Sigmoid colon (tissue), 7 donors: ENCODE measurements at places on chromosomes 2 and 18. TPM values are rescaled to one million over a fixed set of nuclear protein-coding genes. Genes with fewer than 3 reads are reported as not detected.

DNA sequence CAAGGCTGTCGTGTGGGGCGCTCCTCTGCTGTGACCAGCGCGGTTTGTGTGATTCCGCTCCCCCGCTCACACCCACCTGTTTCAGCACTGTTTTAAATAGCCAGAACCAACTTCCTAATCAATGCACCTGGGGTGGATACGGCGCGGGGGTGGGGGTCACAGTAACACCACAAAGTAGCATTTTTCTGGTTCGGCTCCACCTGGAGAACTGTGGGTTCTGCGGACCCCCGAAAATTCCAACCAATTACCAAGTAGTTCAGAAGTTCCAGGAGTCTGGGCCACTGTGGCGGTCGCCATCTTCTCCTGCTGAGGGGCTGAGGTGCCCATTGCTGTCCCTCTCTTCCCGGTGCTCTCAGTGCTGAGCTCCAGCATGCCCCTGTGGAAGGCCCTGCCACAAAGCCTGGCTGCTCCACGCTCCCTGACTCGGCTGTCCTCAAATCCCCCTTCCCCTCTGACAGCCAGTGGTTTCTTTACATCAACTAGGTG is 79.4 kb downstream of the GFPT1 start:
- DNase-seq = no peak

DNA sequence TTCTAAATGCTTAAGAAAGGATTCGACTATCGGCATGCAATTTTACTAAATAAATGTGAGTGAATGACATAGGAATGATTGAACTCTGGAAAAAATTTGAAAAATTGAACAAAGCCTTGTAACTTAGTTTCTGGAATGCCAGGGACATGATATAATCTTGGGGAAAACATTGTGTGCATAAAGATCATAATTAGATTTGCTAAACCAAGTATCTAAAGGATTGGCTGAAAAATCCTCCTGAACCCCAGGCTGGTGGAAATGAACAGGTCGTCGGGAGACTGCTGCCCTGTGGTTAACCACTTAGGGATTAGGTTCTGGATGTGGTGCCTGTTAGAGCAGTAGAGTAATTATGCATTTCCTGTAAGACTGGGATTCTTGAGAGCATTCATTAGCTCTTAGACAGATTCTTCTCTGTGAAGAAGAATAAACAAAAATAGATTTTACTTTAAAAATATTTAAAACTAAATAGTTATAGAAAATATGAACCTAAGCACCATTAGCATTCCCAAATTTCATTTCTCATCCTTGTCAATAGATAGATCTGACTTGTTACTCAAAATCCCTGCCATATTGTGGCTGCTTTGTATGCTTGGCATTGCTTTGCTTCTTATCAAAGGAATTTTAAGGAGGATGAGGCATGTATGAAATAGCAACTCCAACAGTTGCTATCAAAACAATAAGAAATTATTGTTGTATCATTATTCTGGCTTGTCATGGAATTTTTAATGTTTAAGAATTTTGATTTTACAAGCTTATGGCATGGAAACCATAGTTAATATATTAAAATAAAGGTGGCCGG is 55.9 kb downstream of the LYPD6B start:
- DNase-seq = no peak

DNA sequence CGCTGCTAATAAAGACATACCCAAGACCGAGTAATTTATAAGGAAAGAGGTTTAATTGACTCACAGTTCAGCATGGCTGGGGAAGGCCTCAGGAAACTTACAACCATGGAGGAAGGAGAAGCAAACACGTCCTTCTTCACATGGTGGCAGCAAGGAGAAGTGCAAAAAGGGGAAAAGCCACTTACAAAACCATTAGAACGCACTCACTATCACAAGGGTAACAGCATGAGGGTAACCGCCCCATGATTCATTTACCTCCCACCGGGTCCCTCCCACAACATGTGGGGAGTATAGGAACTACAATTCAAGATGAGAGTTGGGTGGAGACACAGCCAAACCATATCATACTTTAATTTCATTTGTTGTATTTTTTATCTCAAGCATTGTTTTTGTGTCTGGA is 67.5 kb downstream of the ATP9B start:
- DNase-seq = no peak

DNA sequence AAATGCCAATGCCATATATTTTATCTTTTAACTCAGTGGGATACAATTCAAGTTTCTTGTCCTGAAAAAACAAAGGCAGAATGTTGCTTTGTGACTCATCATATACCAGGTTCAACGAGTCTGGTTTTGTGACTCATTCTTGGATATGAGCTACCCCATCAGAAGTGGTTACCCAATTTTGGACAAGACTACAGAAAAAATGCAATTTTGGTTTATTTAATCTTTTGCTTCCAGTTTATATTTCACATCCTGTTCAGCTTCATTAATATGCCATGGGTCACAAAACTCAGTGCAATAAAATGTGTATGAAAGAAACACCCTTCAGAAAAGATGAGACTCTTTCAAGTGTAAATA is 25.0 kb downstream of the FN1 start:
- no peak for DNase-seq

DNA sequence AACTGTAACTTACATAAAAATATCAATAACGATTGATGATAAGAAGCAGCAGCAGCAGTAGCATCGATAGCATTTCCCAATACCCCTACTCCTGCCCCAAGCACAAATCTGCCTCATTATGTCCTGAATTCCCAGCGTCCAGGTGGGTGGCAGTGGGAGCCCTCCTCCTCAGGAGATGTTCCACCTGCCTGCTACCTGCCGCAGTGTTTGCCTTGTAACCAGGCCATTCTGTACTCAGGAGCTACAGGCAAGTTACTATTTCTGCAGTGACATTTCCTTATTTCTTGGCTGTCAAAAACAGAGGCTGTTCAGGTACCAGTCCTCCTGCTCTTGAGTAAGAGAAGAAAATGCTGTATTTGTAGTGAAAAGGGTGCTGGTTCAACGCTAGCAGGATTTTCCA is 236.4 kb downstream of the CNTNAP5 start:
- DNase-seq = no peak

DNA sequence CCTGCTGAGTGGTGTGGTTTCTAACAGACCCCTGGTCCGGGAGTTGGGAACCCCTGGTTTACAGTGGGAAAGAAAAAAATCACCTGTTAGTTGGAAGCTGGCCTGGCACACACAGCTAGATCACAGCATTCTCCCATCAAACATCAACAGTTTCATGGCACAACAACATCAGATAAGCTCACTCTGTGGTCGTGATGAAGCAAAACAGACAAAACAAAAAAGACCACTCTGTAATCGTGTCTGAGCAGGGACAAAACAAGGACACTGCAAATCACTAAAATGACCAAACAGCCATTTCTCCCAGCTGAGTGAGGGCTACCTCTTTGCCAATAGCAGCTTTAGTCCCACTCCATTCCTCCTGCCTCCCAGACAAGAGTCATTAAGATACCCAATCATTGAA is 9.0 kb upstream of the IMPACT start:
- no peak for DNase-seq

DNA sequence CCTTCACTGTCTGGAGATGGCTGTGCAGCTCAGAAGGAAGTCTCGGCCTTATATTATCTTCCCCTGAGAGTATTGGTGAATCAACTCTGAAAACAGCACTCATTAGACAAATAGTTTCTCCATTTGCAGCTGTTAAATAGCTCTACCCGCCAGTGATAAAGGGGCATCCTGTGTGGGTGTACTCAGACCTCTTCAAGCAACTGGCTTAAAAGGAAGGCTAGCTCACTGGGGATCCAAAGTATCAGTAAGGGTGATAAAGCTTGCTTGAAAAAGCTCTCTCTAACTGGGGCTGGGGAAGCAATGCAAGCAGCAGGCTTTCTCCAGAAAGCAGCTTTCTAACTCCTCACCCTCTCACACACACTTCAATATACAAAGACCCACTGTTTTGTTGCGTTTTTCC is 64.9 kb upstream of the PSMD14 start:
- no peak for DNase-seq

GRCh38 chr2:203569677-203570316 is 34.7 kb upstream of the RAPH1 start:
- DNase-seq = no peak

DNA sequence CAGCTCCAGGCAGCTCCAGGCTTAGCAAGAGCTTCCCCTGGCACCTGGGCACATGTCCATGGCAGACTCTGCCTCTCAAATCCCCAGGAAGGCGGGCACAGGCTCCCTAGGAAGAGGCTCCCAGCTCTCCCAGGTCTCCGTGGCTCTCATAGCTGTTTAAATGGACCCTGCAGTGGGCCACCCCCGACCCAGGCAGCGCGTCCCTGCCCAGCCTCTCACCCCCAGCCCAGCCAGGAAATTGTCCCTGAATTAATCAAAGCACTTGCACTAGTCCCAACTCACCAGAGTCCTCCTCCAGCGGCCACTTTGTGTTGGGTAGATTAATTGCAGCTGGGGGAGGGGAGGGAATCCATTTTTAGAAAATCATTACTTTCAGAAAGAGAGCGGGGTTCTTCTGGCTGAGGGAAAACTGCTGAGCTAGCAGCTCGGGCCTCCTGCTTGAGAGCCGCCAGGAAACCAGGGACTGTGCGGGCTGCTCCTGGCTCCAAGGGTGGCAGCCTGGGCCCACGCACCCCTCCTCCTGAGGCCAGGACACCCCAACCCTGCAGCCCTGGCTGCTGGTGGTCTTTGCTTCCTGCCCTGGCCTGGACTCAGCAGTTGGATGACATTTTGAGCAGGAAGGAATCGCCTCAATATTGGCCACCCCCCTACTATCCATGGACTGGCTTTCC is 36.0 kb downstream of the SMAD7 start:
- DNase-seq = peak; percentile 45

DNA sequence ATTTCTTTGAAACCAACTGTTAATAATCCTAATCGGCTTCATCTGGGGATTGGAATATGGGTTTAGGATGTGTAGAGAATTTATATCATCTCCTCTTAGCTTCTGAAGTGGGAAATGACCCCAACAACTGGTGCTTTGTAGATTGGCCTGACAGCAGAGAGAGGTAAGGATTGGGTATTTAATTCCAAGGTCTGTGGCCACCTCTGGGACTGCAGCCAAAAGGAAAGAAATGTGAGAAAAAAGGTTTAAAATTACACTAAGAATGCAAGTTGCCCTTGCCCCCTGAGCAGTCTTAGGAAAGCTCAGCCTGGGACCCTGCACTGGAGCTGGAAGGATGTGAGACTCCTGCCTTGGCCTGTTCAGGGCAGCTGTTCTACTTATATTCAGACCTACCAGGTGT is 157.1 kb downstream of the FTCDNL1 start:
- DNase-seq = no peak

DNA sequence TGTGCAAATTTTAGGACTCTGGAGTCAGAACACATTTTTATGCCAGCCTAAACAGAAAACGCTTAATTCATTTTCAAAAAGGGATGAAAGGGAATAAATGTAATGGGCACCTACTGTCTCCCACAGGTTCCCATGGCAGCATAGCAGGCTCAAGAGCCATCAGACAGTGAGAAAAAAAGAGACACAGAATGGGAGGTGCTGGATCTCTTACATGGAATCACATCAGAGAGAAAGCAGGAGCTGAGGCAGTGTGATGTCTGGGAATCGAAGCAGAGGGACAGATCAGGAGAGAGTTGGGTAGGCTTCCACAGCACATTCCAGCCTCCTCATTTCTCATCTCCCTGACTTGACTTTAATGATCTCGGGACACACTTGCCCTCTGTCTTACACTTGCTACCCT is 684.3 kb downstream of the KCNJ3 start:
- DNase-seq = no peak

GRCh38 chr2:163556511-163556910 is 179.3 kb downstream of the FIGN start:
- no peak for DNase-seq

GRCh38 chr2:44679584-44679983 is 261.9 kb upstream of the SIX3 start:
- no peak for DNase-seq

DNA sequence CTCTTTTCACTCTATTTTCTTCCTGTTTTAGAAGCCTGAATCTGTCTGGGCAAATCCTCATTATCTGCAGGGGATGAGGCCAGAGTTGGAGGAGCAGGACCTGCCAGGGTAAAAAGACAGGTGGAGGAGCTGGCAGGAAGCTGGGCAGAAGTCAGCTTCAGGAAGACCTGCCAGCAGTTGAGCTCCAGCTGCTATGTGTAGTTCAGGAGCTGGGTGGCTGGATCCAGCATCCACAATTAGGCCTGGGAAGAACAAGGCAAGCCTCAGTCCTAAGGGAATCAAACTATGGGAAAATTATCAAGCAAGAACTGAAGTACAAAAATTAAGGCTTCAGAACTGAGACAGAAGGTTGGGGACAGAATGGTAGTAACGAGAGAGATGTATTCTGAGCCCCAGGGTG is 174.0 kb downstream of the MREG start:
- no peak for DNase-seq

DNA sequence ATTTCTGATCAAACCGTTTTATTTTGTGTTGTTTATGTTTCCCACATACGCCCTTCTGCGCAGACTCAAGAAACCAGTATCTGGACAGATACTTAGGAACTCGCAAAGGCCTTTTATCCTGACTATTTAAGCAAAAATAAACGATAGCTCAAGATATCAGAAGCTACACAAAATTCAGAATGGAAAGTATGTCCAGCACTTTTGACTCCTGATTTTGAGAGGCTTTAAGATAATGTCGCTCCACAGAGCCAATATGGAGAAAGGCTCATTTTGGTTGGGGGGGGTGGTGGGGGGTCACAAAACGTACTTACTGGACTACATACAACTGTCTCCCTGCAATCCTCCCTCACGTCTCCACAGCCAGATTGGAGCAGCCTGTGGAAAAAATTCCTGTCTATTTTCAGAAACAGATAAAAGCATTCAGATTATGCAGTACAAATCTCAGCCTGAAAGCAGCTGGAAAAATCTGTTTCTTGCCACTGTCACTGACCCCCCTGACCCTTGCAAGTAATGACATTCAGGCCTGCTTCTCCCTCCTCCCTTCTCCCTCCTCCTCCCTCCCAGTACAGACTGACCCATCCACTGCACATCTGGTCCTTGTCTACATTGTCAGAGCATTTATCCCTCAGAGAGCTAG is 34.9 kb upstream of the LCLAT1 start:
- DNase-seq = peak; percentile 85

DNA sequence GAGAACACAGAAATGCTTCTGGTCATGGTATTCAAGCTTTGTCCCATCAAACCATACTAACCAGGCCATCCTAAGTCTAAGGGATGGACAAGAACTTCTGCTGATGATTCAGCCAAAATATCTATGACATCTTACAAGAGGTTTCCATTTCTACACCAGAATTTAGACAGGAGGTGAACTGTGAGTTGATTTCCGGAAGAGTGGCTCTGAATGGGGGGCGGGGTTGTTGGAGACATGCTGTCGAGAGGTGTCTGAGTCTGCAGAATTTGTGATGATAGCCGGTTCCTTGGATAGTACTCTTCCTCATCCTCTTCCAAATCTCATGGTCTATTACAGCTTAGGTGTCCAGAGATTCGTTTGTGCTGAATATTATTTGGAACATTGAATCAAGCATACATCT is 408.7 kb upstream of the TCF4 start:
- DNase-seq = no peak

DNA sequence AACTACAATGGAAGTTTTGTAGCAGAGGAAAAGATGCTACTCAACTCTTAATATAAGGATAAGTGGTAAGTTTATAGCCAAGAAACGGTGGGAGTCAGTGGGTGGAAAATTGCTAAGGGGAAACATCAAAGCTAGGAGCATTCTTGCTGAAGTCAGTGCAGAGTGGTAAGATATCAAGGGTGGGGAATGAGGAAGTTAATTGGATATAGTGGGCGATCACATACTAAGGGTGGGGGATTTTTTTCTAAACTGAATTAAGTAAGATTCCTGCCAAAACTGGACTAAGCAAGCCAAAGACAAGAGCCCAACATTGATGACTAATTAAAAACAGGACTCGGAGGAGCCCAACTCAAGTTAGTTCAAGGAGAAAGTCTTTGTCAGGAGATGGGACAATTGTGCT is 525.4 kb downstream of the CCDC85A start:
- DNase-seq = no peak

Gene CHRNG
- polyA plus RNA-seq = not detected

Gene DSG3
- polyA plus RNA-seq = not detected

Gene IDH1
- 287 TPM for polyA plus RNA-seq

Gene TMEM247
- polyA plus RNA-seq = not detected
